ENCODE measurements at places on chromosomes 4 and X. TPM values are rescaled to one million over a fixed set of nuclear protein-coding genes. Genes with fewer than 3 reads are reported as not detected.

Gene UGT2B10
- not detected for total RNA-seq

Gene MAGEE1
- 1.2 TPM for total RNA-seq

Gene ARMCX2
- total RNA-seq = 72.1 TPM

Gene RASGEF1B
- not detected for total RNA-seq

Gene GABRA4
- not detected for total RNA-seq

Gene TENM3
- total RNA-seq = 18.7 TPM
